ENCODE measurements at places on chromosomes 3 and 15.

- DNase-seq: peak; percentile 68
These were observed 6.0 kb downstream of the SNRPA1 start for GRCh38 chr15:101288905-101289513.

DNA sequence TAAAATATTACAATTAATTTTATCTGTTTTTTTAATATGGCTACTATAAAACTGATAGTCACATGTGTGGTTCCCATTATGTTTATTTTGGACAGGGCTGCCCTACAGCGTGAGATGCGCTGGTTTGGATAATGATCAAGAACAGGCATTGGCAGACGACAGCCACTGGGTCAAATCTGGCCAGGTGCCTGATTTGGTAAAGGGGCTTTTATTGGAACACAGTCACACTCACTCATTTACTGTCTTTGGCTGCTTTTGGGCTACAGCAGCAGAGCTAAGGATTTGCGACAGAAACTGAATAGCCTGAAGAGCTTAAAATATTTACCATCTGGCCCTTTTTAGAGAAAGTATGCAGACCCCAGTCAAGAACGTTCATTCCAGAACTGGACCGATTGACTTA lies 724.2 kb upstream of the CFAP20DC start:
- DNase-seq: no peak

- DNase-seq: no peak
These were observed 1.2 kb downstream of the OSBPL11 start for GRCh38 chr3:125594125-125594524.

DNA sequence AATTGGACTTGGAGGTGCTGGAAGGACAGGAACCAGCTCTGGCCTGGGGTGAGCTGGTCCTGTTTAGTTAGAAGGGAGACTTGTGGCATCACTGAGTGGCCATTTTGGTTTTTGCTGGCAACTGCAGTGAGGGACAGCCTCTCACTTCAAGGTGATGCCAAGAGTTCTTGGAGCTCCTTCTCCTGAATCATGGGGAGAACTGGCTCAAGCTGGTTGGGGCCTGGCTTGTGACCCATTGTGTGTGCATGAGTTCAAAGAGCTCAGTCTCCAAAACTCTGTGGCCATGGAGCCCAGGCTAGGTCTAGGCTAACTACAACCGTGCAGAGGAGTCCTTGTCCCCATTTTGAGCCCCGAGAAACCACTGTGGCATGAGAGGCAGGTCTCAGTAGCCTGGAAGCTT lies 60.1 kb upstream of the ZNF148 start:
- no peak for DNase-seq

DNA sequence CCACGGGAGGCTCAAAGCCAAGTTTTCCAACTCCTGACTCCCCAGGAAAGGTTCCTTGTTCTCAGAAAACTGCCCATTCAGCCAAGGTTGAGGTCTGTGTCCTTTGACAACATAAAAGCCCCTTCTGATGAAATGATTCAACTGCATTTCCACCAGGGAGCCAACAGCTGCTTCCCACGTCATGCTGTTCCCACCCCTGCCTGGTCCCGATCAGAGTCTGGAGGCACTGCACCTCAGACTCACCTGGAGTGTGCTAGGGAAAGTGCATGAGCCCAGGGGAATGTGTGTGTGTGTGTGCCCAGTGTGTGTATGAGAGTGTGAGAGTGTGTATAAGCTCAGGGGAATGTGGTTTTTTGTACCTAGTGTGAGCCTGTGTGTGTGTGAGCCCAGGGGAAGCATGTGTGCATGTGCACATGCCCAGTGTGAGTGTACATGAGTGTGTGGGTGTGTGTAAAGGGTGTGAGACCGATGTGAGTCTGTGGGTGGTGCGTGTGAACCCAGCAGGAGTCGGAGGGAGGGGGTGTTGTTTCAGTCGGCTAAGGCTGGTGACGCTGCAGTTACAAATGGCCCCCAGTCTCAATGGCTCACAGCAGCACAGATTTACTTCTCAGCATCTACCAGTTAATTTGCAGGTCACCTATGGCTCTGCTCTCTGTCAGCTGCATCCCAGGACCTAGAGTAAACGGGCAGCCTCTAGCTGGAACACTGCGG lies 20.3 kb upstream of the SLC6A1 start:
- DNase-seq: no peak

- peak; percentile 51 for DNase-seq
These were observed 27.1 kb upstream of the TPRG1 start for GRCh38 chr3:189144645-189145044.

GRCh38 chr3:101677436-101678286 lies 729 bp upstream of the ZBTB11 start:
- DNase-seq: no peak

- no peak for DNase-seq
These were observed 128.7 kb upstream of the TLE3 start for GRCh38 chr15:70226337-70226980.

GRCh38 chr3:180457225-180457624 lies 144.7 kb upstream of the TTC14 start:
- no peak for DNase-seq

- no peak for DNase-seq
These were observed 8.3 kb downstream of the STARD5 start for GRCh38 chr15:81315452-81316175.

- DNase-seq: no peak
These were observed 6.9 kb downstream of the INSYN1 start for GRCh38 chr15:73746261-73746660.

- DNase-seq: no peak
These were observed 113.7 kb downstream of the GREM1 start for GRCh38 chr15:32831485-32831884.

- DNase-seq: peak; percentile 33
These were observed at the start of gene FAIM for GRCh38 chr3:138608322-138609135. Gene FAIM (plus strand): TSS chr3:138608771. CDS start chr3:138619727, 10,956 bp downstream.

DNA sequence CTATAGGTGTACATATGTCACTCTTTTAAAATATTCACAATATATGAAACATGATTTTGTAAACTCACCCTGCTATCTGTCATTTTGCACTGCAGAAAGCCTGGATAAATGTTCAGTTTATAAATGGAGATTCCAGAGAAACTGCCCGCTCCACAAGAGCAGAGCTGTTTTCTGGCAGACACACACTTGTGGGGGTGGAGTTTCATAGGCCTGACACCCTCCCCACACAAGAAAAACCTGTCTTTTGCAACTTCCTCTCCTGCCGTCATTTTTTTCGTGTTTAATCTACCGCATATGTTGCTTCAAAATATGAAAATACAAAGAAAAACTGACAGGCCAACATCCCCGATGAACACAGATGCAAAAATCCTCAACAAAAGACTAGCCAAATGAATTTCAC lies 479.0 kb downstream of the GABRG3 start:
- no peak for DNase-seq

- no peak for DNase-seq
These were observed 1.6 kb upstream of the FHIT start for GRCh38 chr3:61252836-61253235.

- DNase-seq: no peak
These were observed 50.5 kb upstream of the GK5 start for GRCh38 chr3:142275856-142276255.

DNA sequence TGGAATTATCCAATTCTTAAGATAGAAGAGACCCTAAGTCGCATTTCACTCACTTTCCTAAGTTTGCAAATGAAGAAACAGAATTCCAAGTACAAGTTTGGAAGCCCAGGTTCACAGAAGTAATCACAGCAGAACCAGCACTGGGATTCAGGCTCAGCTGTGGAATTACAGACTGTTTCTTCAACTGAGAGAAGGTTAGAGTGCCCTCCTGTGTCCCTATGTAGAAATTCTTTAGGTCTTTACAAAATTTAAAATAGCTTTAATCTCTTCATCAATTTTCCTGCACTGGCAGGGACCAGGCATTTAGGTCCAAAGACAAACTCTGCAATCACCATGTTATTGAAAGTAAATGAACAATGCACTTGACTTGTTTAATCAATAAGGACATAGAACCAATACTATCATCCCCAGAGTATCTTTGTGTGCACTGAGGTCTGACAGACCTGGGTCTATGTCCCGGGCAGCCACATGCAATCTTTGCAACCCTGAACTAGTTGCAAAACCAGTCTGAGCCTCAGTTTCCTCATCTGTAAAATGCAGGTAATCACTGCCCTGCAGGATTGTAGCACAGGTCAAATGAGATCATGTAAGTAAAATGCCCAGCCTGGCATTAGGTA lies 96.3 kb upstream of the ZBED2 start:
- DNase-seq: no peak

DNA sequence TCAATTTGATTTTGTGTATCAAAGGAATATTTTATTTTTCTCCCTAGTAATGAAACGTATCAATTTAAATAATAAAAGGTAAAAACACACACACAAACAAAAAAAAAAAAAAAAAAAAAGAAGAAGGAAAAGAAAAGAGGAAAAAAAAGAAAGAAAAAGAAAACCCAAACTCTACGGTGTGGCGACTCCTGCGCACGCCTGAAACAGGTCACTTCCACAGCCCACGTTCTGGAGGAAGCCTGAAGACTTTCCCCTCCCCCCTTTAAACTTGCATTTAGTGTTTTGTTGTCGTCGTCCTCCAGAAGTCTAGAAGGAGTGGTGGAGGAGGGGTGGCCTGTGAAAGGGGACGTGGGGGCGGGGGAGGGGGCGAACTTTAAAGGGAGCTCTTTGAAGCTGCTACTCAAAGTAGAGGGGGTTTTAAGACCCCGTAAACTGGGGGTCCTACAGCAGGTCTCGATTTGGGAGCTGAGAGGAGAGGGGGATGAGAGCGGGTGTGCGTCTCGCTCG lies 2.3 kb upstream of the TLE3 start:
- no peak for DNase-seq

DNA sequence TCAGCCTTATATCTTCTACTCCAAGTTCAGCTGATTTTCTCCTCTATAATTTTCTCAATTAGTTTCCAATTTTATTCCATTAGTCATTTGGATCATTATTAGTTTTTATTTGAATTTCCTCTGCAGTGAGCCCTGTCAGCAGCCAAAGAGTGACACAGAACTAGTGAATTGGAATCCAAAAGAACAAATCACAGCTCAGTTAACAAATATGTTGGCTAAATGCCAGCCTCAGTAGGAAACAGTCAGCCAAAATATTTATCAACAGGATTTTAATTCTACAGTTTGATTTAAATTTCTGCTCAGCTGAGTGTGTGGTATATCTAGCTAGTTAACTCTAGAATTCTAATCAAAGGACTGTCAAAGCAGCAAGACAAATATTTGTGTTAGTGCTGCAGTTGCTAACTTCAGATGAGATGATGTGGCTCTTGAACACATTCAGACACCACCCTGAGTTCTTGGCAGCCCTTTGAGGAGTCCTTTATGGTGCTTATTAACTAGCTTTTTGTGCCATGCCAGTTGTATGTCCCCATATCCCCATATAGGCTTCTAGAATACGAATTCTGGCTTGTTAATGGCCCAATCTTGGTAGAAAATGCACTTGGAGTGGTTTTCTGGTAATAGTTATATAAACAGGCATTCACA lies 194.5 kb downstream of the CPNE4 start:
- no peak for DNase-seq

DNA sequence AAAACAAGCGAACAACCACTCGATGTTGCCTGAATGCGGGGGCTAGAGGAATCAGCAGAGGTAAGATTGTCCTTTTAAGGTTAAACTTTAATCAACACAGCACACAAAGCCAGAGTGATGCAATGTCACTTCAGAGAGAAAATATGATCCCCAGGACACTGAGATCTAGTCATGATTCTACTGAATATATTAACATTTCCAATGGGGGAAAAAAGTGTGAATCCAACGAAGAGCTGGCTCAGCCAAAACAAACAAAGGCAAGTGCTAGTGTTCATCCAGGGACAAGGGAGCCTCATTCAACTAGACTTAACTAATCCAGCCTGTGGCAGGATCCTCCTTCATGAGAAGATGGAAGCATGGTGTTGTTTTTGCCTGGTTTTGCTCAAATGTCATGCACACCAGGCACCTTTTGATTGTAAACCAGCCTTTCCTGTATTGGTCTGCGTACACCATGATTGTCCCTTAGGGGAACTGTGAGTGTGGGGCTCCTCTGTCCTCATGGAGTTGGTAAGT lies 35.8 kb downstream of the SCG5 start:
- DNase-seq: no peak

GRCh38 chr15:43525131-43525530 lies 7.7 kb downstream of the MAP1A start:
- no peak for DNase-seq

- no peak for DNase-seq
These were observed 417.8 kb upstream of the NR2F2 start for GRCh38 chr15:95912728-95913127.

- no peak for DNase-seq
These were observed 121.1 kb downstream of the GSK3B start for GRCh38 chr3:119973018-119973646.

DNA sequence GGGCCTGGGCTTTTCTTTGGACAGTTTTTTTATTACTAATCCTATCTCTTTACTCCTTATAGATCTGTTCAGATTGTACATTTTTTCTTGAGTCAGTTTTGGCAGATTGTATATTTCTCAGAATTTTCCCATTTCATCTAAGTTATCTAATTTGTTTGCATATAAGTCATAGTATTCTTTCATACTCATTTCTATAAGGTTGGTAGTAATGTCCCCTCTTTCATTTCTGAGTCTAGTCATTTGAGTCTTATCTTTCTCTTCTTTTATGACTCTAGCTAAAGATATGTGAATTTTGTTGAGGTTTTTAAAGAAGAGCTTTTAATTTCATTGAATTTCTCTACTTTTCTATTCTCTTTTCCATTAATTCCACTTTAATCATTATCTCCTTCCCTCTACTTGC lies 27.2 kb downstream of the TRPM1 start:
- no peak for DNase-seq

All from T-helper 2 cell (primary cell).